CD4-positive, alpha-beta T cell (primary cell): ENCODE measurements at places on chromosomes 4 and X.

GRCh38 chr4:102438396-102439235 lies 62.5 kb upstream of the NFKB1 start:
- DNase-seq, result no peak

GRCh38 chr4:111761531-111761930 lies 383.7 kb upstream of the FAM241A start:
- DNase-seq, result no peak

- no peak for DNase-seq
Observed at GRCh38 chrX:133415276-133416105, at the start of gene GPC4. Gene GPC4, minus strand, starts transcription at chrX:133415489. Its CDS starts 524 bp downstream, at chrX:133414965.

GRCh38 chr4:82217986-82218715 lies 155.6 kb downstream of the HNRNPD start:
- DNase-seq, result peak; percentile 42

DNA sequence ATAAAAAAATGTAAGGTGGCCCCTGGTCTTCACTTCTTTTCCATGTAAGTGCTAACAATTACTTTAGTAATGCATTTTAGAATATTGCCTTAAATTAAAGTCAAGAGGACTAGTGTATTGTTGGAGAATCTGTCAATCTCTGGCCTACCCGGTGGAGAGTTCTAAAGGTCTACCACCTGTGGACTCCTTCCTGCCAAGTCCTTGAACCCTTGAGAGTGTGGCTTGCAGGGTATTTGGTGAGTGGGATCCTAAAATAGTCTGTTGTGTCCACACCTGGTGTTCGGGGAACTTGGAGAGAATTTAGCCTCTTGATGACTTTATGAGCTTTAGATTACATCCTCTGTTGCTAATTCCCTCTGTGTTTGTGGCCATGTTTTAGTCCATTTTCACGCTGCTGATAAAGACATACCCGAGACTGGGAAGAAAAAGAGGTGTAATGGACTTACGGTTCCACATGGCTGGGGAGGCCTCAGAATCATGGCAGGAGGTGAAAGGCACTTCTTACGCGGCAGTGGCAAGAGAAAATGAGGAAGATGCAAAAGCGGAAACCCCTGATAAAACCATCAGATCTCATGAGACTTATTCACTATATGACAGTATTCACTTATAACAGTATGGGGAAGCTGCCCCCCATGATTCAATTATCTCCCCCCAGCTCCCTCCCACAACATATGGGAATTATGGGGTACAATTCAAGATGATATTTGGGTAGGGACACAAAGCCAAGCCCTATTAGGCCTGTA lies 23.8 kb downstream of the DDIT4L start:
- no peak for DNase-seq

GRCh38 chr4:79163981-79164490 lies 161.8 kb downstream of the NAA11 start:
- DNase-seq, result no peak

GRCh38 chrX:10726647-10727046 lies 106.3 kb upstream of the MID1 start:
- no peak for DNase-seq

DNA sequence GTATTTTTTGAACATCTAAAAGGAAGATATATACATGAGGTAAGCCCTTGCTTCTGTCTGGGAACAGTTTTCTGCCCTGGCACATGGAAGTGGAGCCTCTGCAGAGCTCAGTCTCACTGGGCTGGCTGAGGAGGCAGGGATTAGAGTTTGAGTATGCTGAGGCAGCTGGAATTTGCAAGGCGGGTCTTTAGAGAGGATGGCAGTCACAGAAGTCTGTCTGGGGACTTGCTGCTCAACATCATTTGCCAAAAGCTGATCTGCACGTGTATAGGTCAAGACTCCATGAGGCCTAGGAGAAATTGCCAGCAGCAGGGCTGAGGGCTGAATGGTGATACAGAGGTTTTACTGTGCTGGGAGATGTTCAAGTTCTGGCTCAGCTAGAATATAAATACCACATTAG lies 163.6 kb upstream of the ANK2 start:
- DNase-seq, result no peak

DNA sequence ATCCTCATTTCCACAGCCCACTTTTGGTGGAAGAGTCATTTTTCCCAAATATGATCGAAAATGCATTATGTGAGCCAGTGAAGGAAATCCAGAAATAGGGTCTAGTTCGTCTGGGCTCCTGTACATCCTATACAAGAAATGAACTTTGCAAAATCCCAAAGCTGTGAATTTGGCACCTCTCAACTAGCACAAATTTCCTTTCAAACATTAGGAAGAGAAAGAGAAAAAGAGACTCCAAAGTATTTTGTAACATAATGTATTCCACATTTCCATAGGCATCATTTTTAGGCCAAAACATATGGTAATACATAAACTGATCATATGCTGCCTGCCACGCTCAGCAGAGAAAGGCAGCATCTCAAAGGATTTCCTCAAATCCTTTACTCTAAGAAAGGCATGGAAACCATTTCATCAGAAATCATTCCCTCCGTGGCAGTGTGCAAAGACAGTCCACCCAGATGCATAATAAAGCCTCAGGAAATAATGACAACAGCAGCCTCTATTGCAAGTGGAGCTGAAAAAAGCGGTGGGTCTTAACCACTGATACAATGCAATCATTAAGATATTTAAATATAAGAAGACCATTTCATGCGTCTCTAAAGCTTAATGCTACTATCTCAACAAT lies 56.8 kb downstream of the ANOS1 start:
- DNase-seq, result no peak

DNA sequence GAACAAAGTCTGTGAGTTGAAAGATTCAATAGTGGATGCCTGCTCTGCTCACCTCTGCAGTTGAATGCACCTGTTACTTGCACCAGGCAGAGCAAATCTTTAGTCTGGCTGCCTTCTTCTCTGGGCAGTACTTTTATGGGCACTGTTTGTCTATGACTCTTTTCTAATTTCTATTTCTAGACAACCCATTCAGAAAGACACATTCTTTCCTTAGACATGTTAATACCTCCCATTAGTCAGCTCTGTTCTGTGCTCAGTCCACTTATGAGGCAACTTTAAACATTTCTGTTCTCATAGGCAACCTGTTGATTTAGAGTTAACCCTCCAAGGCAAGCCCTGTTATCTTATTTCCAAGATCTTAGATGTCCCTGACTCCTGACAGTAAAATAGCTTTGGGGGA lies 108.9 kb downstream of the SYNPO2 start:
- DNase-seq, result no peak

DNA sequence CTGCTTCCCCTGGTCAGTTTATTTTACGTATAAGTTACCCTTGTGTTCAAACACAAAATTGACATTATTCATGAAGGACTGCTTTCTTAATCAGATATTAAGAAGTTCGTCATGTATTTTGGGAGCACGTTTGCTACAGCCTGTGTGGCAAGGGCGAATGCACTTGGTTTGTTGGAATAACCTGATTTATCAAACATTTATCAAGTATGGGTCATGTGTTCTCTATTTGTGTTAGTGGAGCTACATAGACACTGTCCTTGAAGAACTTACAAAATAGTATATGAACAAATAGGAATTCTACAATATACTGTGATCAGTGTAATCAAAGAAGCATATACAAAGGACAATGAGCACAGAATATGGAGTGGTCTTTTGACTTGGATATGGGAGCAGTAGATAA lies 22.4 kb downstream of the RAB33B start:
- no peak for DNase-seq

DNA sequence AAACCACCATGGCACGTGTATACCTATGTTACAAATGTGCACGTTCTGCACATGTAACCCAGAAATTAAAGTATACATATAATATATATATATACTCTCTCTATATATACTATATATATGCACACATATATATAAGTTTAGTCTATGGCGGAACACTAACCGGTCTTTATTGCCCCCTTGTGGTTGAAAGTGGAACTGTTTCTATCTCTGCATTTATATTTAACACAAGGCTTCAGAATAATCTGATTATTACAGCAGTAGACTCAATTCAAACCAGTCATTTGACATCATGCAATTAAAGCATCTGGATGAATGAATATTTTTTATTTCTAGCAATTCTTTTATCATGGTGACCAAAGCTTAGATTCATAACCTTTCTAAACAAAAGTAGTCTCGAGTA lies 14.6 kb downstream of the RAB9B start:
- no peak for DNase-seq

DNA sequence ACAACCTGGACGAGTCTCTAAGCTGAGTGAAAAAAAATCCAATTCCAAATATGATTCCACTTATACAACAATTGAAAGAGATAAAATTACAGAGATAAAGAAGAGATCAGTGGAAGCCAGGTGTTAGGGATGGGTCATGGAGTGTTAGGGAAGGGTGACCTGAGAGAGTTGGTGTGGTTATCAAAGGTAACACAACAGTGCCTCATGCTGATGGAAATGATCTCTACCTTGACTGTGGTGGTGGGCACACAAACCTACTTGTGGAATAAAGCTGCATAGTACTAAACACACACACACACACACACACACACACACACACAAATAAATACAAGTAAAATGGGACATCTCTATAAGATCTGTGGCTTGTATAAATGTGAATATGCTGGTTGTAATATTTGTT lies 26.0 kb downstream of the BEND2 start:
- no peak for DNase-seq

GRCh38 chr4:176645246-176645960 lies 147.3 kb downstream of the VEGFC start:
- DNase-seq, result no peak

DNA sequence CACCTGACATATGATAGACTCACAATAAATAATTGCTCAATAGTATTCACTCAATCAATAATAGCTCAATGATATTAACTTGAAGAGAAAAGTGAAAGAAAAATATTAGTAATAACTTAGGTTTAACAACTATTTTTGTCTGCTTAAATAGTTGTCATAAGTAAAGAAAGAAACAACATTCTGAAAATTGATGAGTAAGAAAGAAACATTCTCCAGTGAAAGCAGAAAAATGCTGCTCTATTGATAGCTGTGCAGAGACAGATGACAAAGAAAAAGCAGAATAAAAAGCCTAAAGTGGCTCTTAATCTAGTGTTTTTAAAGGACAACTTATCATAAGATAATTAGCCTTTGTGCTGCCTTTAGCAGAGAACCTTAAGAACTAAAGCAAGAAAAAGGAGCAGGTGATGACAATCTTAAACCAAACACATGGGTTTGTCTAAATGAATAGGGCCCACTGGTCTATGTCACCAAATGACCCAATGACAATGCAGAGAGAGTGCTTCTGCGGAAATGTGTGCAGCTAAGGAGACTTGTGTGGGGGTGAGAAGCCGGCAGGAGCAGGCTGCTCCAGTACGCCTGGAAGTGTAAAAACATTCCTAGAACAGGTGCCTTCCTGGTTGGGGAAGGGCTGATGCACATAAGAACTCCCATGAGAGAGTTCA lies 13.2 kb downstream of the HS3ST1 start:
- DNase-seq, result no peak

DNA sequence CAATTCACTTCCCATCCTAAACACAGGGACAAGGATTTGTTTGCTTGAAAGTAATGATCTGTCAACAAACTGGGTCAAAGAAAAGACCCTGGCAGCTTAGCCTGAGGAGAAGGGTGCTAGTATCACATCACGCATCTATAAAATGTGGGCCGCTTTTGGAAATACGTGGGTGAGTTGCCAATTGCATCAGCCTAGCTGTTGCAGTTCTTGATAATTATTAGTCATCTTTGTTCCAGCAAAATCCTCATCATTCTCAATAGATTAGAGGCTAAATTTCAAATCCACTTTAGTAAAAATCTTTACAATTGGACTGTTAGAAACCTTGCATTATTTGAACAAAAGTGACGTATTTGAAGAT lies 33.6 kb upstream of the TAPT1 start:
- no peak for DNase-seq

DNA sequence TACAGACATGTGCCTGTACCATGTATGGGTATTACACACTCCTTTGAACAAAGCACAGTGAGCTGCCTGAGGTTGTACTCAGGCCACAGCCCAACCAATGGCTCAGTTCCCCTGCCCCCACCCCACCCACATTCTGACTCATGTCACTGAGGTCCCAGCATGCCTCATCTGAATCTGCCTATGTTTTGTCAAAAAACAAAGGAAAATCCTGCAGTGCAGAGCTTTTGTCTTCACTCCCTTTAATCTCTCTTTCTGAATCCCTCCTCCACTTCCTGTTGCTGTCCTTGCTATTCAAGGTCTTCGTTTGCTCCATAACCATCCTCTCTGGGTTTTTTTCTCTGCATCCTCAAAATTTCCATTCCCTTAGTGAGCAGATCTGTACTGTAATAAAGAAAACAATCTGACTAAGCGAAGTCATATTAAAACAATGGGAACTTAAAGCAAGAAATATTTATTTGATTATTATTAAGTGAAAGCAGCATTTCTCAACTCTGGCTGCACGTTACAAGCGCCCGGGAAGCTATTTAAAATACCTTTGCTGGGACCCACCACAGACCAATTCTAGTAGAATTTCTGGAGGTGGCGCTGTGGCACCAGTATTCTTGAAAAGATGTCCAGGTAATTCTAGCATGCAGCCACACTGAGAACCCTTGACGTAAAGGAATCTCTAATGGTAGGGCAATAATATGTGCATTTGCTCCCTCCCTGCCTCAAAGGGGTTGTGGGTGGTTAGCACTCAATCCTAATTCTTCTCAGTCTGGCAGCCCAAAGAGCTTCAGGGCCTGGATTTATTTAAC lies 8.7 kb downstream of the GUCY2F start:
- no peak for DNase-seq

DNA sequence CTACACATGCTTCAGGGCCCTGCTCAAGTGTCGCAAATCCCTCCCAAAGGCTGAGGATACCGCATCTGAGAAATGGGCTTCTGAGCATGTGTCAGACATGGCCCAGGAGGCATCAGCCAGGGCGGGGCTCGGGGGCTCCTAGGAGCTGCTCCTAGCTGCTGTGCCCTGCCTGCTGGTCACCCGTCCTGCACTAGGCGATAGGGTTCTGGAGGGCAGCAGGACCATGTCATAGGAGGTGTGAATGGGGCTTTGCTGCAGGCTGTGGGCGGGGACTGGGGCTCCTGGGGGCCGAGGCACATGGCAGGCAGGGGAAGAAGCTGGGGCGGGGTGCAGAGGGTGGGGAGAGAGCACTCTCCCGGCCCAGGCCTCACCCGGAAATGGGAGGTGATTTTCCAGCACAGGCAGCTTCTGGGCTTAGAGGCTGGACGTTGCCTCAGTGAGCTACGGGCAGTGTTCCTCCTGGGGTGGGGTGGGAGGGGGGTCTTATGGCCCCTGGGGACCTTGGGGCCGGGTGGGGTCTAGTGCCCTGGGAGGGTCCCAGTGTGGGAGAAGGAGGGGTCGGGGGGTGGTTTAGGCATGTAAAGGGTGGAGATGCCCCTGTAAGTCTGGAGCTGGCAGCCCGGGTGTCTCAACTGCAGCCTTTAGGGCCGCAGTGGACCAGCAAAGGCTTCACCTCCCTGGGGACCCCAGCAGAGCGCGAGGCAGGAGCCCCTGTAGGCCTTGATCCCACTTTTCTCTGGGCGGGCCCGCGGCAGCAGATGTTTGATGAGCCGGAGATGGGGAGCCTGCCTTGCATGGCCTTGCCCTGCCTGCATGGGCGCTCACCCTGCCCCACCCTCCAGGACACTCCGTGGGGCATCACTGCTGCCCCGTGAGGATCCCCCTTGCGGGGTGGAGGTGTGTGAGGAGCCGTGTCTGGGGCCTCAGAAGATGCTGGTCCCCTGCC lies 98.6 kb upstream of the LRPAP1 start:
- no peak for DNase-seq

GRCh38 chr4:53576676-53577372 lies 14.5 kb downstream of the LNX1 start:
- DNase-seq, result no peak
